ENCODE measurements at places on chromosomes 4 and X. TPM values are rescaled to one million over a fixed set of nuclear protein-coding genes. Genes with fewer than 3 reads are reported as not detected.

GRCh38 chr4:48620093-48620492 is 130.0 kb downstream of the ZAR1 start:
- no peak overlapping the region for H3K27ac ChIP-seq
- no peak for DNase-seq
- peaks cover 34% of the 10 kb centered on the region for H3K36me3 ChIP-seq
- no peak overlapping the region for H3K4me3 ChIP-seq
- H3K27me3 ChIP-seq = no peaks in the 10 kb centered on the region
- H3K4me1 ChIP-seq = no peaks in the 10 kb centered on the region

The PDGFRA gene
- total RNA-seq = 0.28 TPM

The GLUD2 gene
- 0.68 TPM for total RNA-seq

GRCh38 chr4:86845593-86845992 is 3.6 kb downstream of the SLC10A6 start:
- no peaks in the 10 kb centered on the region for H3K4me1 ChIP-seq
- DNase-seq = no peak
- H3K27ac ChIP-seq = no peak overlapping the region
- H3K4me3 ChIP-seq = no peak overlapping the region
- H3K36me3 ChIP-seq = no peaks in the 10 kb centered on the region

DNA sequence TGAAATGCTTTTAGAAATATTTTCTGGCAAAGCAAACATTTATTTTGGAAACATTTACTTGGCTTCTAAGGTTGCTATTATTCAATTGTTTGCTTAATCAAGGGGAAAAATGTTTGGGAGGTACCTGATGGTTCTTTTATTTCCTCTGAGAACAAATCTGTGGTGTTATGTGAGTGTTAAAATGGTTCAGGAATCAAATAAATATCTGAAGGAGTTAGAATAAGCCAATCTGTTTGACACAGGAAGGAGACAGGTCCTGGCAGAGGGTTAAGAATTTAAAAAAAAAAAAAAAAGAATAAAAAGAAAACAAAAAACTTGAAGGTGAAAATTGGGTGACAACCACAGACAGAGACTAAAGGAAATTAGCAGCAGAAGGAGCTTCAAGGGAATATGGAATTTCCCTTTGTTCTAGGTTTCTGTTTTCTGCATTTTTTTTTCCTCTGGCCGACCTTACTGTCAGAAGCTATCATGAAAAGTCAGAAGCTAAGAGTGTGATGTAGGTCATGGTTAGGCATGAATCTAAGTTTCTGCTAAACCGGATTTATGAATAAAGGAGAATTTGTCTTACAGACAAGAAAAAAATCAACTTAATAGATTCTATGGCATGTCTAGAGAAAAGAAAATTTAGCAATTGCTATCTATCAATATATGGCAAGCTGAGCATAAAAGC is 78.6 kb upstream of the PNPLA4 start:
- H3K27me3 ChIP-seq = no peaks in the 10 kb centered on the region
- H3K36me3 ChIP-seq = no peaks in the 10 kb centered on the region
- no peaks in the 10 kb centered on the region for H3K4me1 ChIP-seq

The PARM1 gene
- not detected for total RNA-seq

DNA sequence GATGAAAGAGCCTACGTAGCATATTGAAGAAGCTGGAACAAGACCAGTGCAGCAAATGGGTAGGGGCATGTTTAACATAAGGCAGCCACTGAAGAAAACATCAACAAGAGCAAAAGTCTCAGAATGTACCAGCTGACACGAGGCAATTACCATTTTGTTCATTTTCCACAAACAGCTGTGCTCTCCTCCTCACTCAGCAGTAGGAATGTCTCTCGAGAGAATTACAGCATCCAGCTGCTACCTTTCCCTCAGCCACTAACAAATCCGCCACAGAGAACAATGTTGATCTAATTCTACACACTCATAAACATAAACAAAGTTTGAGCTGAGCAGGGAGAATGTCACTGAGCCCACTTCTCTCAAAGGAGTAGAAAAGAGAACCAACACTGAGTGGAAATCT is 68.0 kb downstream of the OPHN1 start:
- H3K27me3 ChIP-seq = no peaks in the 10 kb centered on the region
- H3K36me3 ChIP-seq = no peaks in the 10 kb centered on the region
- no peaks in the 10 kb centered on the region for H3K4me1 ChIP-seq
- DNase-seq = no peak

DNA sequence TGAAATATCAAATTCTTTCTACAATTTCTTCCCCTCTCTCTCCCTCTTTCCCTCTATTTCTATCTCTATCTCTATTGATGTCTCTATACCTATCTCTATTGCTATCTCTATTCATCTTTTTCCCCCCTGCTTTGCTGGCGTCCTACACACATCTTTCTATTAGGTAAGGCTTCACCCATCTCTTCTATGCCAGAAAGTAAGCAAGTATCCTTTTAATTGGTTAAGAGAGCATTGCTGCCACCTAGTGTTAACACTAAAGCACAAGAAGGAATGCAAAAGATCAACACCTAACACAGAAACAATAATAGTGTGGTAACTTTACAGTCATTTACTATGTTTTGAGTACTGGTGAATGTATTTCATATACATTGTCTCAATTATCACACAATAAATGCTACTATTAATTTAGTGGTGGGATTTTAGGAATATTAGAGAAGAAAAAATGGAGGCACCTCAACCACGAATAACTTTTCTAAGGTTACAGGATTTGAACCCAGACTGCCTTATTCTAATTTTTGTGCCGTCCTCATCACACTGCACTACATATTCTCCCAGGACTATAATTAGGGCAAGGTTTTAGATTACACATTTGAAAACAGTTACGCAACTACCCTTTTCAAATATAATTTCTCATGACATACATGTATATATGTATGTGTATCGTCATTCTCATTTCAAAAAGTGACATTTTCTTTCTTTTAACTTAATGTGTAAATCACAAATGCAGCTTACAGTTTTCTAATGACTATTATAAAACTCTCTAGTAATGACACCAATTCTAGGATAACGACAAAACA is 3.7 kb upstream of the C4orf36 start:
- H3K4me1 ChIP-seq = peaks cover 2% of the 10 kb centered on the region
- no peak overlapping the region for H3K4me3 ChIP-seq
- no peaks in the 10 kb centered on the region for H3K36me3 ChIP-seq
- H3K27ac ChIP-seq = no peak overlapping the region

The CENPVL3 gene
- not detected for total RNA-seq

GRCh38 chr4:85107553-85107952 is 141.1 kb upstream of the WDFY3 start:
- H3K27me3 ChIP-seq = no peaks in the 10 kb centered on the region
- no peak for DNase-seq
- H3K4me1 ChIP-seq = no peaks in the 10 kb centered on the region
- H3K36me3 ChIP-seq = no peaks in the 10 kb centered on the region
